ENCODE measurements at places on chromosomes 5 and 9. TPM values are rescaled to one million over a fixed set of nuclear protein-coding genes. Genes with fewer than 3 reads are reported as not detected.

Gene JAKMIP2
- not detected for total RNA-seq

Gene GDF9
- 0.15 TPM for total RNA-seq

Gene ANKH
- 4.7 TPM for total RNA-seq

Gene PCDHGA4
- total RNA-seq, result 2.1 TPM

Gene SNX2
- 84.2 TPM for total RNA-seq

Measured in renal cortical epithelial cell (primary cell).